Activated CD4-positive, alpha-beta T cell treated with anti-CD3 and anti-CD28 coated beads, Interleukin-2, amount 50 U/mL, for 1 hour (primary cell): ENCODE measurements at places on chromosomes 5 and 9.

DNA sequence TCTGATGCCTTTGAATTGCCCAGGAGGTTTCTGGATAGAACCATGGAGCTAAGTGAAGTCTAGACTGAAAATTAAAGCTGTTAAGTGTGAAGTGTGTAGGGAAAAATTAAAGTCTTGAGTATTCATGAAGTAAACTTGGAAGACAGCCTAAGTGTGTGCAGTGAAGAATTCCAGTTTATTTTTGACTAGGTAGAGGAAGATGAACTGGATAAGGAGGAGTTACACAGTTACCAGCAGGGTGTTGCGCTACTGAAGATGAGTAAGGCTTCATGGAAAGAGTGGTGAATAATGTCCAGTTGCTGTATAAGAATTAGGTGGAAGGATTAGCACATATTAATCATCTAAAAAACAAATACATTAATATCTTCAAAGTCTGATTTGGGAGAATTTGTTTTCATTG is 5.7 kb upstream of the CHD1 start:
- no peak for DNase-seq

DNA sequence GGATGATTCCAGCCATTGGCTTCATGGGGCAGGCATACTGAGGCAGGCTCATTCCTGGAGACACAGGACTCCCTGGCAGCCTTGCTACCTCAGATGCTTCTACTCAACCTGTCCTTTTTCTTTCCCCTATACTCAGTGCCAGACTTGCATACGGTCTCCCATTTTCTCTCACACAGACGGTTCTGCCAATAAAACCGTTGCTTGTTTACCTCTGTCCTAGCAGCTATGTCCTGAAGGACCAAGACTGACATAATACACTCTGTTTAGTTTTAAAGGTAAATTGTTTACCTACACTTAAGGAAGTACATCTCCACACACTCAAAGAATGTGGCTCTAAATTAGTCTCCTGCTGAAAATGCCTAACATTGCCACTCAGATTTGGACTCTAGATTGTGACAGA is 151.0 kb upstream of the RFX3 start:
- DNase-seq: no peak

- DNase-seq: no peak
These were observed 132.2 kb upstream of the HMHB1 start for GRCh38 chr5:143679777-143680176.

- DNase-seq: no peak
These were observed 96.9 kb downstream of the PLPP1 start for GRCh38 chr5:55437859-55438206.
